ENCODE measurements at places on chromosomes 6 and 20.

DNA sequence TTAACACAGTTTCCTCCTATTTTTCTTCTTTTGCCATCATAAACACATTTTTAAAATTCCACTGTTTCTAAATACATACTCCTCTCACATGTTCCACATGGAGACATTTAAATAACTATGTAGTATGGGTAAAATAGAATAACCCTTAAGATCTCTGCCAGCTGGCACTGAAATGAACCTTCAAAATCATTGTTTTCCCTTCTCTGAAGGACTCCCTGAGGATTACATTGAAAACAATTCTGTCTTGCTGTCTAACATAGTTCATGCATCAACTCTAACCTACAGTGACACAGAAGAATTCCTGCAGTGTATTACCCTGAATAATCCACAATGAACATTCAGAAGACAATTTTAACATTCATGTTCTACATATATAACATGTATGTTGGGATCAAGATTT is 1361.8 kb upstream of the CITED2 start:
- H3K27ac ChIP-seq: no peak overlapping the region
- DNase-seq: no peak
- H3K36me3 ChIP-seq: no peaks in the 10 kb centered on the region
- H3K4me3 ChIP-seq: no peak overlapping the region

- no peak for DNase-seq
- H3K4me3 ChIP-seq: no peak overlapping the region
- peak overlapping the region; percentile 46 for H3K27ac ChIP-seq
- H3K4me1 ChIP-seq: peaks cover 20% of the 10 kb centered on the region
Observed at GRCh38 chr6:14549304-14549770, 431.8 kb downstream of the CD83 start.

- H3K36me3 ChIP-seq: no peaks in the 10 kb centered on the region
- H3K27me3 ChIP-seq: peaks cover 7% of the 10 kb centered on the region
- no peak overlapping the region for H3K4me3 ChIP-seq
- DNase-seq: no peak
- H3K27ac ChIP-seq: no peak overlapping the region
- no peaks in the 10 kb centered on the region for H3K4me1 ChIP-seq
Observed at GRCh38 chr6:145502416-145502815, 232.9 kb downstream of the EPM2A start.

DNA sequence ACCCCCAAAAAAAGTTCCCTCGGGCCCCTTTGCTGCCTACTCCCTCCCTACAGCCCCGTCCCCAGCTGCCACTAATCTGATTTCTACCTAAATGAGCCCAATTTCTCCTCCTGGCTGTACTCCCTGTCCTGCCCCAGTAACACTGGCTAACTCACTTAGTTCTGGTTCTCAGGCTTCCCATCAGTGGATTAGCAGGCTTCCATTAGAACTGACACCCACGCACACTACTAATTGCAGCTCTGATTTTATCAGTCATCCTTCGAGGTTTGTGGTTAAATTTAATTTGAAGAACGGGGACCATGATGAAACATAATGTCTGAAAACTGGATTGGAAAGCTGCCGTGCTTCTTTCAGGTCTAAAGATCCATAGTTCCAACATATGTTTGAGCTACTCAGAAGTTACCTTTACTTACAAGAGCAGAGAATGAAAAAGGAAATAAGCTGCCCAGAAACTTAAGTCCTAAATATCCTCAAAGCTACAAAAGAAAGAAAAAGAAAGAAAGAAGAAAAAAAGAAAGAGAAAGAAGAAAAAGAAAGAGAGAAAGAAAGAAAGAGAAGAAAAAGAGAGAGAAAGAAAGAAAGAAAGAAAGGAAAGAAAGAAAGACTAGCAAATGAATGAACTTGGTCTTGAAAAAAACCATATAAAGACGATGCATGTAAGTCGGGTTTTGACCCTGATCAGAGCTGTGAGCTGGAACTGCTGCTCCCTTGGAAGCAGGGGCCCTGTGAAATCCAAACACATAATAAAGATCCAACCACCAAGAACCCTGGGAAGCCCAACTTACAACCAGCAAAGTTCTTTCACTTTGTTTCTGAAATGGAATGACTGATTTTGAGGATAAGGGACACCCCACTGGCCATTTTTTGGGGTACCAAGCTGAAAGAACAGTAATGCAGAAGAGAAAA is 51.7 kb downstream of the CNKSR3 start:
- no peak overlapping the region for H3K27ac ChIP-seq
- no peaks in the 10 kb centered on the region for H3K36me3 ChIP-seq
- no peaks in the 10 kb centered on the region for H3K27me3 ChIP-seq
- DNase-seq: no peak
- peaks cover 31% of the 10 kb centered on the region for H3K4me1 ChIP-seq
- no peak overlapping the region for H3K4me3 ChIP-seq

Measured in WTC11 (cell line).